Anterior cingulate cortex (tissue), 58 donors: ENCODE measurements at places on chromosomes 7 and 10.

DNA sequence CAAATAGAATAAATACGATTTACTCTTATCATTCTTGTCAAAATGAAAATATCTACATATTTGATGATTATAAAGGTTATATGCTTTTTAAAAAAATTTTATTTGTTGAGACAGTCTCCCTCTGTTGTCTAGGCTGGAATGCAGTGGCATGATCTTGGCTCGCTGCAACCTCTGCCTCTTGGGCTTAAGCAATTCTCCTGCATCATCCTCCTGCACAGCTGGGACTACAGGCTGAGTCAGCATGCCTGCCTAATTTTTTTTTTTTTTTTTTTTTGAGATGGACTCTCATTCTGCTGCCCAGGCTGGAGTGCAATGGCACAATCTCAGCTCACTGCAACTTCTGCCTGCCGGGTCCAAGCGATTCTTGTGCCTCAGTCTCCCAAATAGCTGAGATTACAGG, 48.9 kb downstream of the PUS7 start:
- no peak for DNase-seq

DNA sequence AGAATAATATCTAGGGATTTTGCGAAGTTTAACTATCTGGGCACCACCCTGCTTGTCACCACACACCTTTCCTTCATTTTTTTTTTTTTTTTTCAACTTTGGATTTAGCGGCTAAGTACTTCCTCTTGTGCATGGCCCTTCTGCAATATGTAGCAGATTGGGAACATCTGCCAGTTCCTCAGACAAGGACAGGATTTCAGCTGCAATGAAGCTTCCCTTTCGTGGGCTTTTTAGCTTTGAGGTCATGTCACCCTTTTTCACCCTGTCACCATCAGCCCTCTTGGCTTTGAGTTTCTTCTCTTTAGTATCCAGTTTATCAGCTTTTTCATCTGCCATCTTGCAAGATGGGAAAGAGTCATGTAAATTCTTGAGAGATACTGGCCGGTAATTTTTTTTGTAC, 81.6 kb upstream of the ETV1 start:
- no peak for DNase-seq

DNA sequence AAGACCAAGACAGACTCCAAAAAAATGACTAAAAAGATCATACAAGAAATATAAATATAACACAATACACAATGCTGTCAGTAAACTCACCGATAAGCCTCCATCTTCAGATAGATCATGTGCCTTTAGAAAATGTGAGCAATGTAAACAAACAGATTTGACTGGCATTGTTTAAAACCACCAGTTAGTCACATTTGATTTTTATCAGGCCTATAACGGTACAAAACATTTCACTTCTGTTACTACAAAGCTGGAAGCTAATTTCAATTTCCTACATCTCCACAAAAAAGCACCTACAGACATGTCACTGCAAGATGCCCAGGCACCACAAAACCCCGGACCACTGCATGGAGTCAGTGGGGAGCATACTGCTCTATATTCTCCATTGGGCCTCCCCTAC, 18.9 kb downstream of the SGMS1 start:
- no peak for DNase-seq

GRCh38 chr7:117682681-117683385, 190.4 kb downstream of the CTTNBP2 start:
- no peak for DNase-seq

GRCh38 chr10:86535132-86535882, 13.7 kb upstream of the WAPL start:
- DNase-seq: peak; percentile 15

- no peak for DNase-seq
Observed at GRCh38 chr10:43598446-43598845, 7.8 kb upstream of the ZNF485 start.

DNA sequence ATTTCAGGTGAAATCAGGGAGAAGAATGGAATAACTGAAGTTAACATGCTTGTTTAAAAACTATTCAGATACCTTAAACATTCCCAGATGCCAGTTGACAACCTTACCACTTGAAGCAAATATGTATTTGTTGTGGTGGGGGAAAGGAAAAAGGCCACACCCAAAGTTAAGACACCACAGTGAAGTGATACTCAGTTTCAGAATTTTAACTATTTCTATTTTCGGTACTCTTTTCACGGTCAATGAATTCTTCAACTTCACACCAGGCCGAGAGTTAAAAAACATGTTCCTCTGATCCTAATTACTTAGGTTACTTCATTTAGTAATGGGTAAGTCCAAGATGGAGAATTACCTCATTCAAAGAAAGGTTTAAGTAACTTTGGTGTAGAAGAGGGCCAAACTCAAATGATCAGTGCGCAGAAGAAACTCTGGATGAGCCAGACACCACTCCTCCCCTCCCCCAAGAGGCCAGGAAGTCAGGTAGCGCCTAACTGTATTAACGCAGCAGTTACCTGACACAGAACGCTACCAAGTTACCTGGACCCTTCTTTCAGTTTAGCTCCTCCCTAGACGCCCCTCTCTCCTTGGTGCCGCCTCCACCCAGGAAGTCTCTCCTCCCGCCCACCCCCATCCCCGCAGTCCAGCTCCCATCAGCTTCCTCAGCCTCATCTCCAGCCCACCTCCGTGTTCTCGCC, 700 bp downstream of the MTPN start:
- no peak for DNase-seq

GRCh38 chr10:25614652-25615051, 319.4 kb upstream of the MYO3A start:
- no peak for DNase-seq

DNA sequence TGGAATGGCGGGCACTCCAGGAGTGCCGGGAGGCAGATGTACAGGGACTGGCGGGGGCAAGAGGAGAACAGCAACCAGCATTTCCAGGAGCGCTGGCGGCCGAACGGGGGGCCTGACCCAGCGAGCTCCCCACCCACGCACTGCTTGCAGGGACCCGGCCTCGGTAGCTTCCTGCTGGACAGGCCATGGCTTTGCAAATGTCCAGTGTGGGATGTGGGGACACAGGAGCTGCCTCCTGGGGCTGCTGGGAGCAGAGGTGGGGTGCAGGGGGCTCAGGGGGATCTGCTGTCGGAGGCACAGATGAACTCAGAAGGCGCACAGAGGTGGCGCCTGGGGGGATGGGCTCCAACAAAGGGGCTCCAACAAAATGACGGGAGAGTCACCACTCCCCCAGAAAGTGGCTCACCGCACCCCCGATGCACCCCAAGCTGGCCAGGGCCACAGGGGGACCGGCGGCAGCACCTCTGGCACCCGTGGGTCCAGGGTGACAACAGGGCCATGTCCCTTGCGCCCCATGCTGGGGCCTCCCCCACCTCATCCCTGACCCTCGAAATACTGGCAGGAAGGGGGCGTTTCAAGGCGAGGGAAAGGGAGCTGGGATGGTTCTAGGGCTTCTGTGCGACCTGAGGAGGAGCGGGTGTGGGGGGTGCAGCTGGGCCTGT, 41.1 kb downstream of the AP5Z1 start:
- no peak for DNase-seq

DNA sequence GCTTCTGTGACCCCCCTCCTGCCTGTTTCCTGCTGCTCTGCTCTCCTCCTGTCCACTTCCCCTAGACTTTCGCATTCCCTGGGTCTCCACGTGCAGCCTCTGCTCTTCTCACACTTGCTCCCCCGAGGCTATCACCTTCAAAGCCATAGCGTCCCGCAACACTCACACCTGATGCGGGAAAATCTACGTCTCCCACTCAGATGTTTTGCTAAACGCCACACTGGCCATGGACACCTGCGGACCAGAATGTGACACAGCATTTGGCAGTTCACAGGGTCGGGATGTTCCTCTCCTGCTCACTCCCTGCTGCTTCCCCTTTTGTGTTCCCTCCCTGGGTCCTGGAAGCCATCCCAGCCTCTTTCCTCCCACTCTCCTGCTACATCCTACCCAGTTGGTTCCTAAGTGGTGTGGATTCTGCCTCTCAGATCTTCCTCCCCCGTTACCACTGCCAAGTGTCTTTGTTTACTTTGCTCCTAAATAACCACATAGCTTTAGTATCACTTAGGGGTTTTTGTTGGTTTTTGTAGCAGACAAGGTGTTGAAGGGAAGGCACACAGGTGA, 33.7 kb upstream of the RBM33 start:
- no peak for DNase-seq

- DNase-seq: no peak
Observed at GRCh38 chr7:130387628-130388403, 7.5 kb downstream of the CPA1 start.

- no peak for DNase-seq
Observed at GRCh38 chr10:89419548-89419947, 5.2 kb downstream of the IFIT5 start.

GRCh38 chr7:153891990-153892389, 160.2 kb upstream of the DPP6 start:
- DNase-seq: no peak

DNA sequence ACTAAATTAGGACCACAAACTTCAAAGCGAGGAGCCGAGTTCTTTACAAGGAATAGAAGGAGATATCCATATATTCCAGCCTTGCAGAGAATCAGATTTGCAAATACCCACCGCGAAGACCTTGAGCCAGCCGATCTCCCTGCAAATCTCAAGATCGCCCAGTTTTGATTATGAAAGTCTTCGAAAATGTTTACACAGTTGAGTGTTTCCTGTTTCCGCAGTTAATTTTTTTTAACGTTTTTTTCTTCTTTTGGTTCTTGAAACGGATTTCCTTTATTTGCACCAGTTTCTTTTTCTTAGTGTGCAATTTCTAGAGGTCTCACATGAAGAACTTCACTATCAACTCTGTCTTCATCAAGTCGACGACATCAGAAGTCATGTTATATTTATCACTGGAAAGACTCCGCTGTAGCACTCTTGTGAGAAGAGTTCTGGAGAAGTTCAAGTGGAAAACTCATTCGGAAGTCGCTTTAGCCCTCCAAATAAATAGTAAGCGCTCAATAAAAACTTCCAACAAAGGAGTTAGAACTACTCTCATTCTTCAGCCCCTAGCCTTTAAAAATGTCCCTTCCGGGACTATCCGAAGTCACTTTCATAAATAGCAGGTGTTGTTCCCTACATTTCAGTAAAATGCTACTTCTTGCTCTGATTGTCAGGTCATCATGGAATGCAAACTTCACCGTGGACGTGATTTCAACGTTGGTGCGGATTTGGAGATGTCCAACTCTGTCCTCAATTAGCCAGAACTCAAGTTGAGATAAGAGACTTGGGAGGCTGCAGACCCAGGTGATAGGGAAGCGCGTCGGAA, 11.9 kb upstream of the SPAG6 start:
- DNase-seq: no peak

DNA sequence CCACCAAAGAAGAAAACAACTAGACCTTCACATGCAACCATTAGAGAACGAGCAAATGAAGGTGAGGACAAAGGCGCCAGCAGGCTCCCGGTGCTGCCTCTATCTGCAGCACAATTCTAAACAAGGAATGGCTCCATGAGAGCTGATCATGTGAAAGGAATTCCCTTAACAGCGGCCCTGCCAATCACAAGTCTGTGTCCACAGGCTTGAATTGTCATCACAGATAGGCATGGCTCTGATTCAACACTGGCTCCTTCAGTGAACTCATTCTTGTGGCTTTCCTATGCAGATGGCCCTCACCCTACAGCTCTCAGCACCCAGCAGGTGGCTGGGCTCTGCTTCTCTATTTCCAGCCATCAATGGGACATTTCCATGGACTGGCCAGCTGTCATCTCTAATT, 36.2 kb downstream of the LAMB1 start:
- DNase-seq: no peak

DNA sequence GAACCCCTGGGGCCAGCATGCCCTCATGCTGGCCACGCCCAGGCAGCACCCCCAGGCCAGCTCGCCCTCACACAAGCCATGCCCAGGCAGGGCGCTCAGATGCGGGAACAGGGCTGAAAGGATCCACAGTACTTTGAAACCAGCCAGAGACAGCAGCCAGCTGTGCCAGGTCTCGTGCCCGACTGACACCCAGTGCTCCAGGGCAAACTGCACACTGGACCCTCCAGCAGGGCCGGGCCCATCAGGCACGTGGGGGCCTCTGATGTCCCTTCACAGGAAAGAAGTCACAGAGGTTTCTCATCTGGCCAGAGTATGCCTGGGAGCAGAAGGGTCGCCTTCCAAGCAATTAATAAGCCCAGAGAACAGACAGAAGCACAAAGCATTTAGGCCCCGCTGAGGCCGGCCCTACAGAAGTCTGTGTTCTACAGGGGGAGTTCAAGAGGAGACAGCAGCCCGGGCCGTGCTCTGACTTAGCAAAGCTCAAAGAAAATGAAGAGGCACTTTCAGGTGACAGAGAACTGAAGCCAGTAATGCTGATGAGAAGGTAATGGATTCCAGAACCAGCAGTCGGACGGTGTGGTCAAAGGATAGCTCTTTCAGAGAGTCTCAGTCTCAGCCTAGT, 21.4 kb downstream of the MAD1L1 start:
- DNase-seq: no peak

DNA sequence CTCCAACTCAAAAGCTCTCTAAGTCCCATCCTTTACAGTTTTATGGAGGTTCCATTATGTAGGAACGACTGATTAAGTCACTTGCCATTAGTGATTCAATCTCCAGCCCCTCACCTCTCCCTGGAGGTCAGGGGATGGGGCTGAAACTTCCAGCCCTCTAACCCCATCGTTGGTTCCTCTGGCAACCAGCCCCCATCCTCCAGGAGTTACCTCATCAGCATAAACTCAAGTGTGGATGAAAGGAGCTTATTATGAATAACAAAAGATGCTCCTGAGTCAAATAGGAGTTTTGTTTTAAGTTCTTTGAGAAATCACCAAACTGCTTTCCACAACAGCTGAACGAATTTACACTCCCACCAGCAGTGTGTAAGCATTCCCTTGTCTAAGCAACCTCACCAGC, 494.3 kb upstream of the AUTS2 start:
- no peak for DNase-seq

- no peak for DNase-seq
Observed at GRCh38 chr10:17216901-17217395, 11.1 kb upstream of the VIM start.
